ENCODE measurements at places on chromosomes 13 and 19.
A peak's percentile ranks its signal among the peaks of the same experiment; 100 is the strongest.

GRCh38 chr13:106589716-106590115, 21.8 kb upstream of the ARGLU1 start:
- peak; percentile 20 for DNase-seq

DNA sequence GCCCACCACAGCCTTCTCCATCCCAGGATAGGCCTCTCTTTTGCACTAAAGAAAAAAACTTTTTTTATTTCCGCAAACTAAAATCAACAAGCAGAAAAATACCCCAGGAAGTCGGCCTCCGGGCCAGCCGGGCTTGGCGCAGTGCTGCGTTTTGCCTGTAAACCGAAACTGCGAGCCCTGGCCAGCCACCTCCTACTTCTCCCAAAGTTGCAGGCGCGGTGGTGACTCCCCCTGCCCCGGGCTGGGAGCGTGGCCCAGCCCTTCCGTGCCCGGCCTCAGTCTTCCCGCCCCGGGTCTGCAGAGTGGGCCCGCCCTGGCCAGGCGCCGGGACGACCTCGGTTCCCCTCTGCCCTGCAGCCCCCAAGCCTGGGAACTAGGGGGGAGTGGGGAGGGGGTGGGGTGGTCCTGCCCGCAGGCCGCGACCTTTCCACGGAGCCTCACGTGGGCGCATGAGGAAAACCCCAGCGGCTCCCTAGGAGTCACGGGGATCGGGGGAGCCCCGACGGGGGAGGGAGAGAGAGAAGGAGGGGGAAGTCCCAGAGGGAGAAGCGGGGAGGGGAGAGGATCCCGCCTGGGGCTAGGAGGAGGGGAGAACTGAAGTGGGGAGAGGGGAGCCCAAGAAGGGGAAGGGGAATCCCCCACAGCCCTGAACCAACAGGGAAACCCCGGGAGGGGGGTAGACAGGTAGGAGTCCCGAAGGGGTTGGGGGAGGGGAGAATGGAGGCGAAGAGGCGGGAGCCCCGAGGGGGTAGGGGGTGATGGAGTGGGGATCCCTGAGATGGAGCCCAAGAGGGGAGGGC, 3.0 kb downstream of the GADD45B start:
- DNase-seq: peak; percentile 57

DNA sequence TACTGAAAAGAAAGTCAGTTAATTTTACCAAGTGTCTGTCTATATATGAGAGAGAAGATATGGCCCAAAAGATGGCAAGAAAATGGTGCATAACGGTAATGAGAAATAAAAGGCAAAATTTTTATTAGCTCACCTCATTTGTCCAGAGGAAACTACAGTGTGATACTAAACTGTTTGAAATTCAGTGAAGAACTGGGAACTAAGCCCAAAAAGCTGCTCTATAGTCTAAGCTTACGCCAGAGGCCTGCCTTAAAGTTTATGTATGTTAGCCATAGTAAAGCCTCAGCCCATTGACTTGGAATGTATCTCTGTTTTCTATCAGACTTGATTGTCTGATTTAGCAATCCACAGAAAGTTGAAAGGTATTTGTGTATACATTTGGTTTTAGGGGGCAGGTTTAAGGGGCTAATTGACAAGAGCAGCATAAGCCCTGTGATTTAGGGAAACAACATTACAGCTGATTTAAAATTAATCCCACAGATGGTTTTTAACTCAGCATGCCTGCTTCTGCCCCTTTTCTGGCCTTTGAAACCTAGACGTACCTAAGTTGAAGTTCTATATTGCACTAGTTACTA, 91.0 kb upstream of the MAB21L1 start:
- no peak for DNase-seq

- DNase-seq: peak; percentile 71
Measured at GRCh38 chr13:86087244-86087643, 288.0 kb upstream of the SLITRK6 start.

DNA sequence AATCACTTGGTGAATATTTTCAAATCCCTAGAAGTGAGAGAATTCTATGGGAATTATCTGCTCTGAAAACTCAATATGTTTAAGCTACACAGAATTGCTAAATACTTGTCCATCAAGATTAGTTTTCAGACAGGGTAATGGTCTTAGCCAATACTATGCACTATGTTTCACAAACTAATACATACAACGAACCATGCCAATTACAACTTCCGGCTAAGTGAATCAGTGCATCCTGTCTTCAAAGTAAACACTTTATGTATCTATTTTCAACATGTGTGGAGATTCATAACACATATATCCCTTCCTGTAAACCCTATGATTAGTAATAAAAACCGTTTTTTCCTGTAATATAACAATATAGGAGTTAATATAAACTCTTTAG, 181.5 kb downstream of the POSTN start:
- DNase-seq: no peak

GRCh38 chr13:96991072-96991471, 3.2 kb downstream of the OXGR1 start:
- no peak for DNase-seq

DNA sequence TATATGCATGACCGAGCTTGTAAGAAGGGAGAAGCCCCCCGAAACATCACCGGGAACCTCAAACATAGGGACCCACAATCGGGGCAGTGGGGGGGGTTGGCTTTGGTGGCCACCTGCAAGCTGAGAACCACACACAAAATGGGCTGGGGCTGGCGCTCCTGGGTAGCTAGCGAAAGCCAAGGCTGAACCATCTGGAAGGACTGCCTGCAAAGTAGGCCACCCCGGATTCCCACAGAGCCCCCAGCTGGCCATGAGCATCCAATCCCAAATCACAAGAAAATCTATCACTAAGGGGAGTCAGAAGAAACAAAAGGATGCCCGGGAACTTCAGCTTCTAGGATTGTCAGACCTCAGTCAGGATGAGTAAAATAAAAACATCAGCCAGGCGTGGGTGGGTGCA, 2.8 kb upstream of the PSPN start:
- no peak for DNase-seq

DNA sequence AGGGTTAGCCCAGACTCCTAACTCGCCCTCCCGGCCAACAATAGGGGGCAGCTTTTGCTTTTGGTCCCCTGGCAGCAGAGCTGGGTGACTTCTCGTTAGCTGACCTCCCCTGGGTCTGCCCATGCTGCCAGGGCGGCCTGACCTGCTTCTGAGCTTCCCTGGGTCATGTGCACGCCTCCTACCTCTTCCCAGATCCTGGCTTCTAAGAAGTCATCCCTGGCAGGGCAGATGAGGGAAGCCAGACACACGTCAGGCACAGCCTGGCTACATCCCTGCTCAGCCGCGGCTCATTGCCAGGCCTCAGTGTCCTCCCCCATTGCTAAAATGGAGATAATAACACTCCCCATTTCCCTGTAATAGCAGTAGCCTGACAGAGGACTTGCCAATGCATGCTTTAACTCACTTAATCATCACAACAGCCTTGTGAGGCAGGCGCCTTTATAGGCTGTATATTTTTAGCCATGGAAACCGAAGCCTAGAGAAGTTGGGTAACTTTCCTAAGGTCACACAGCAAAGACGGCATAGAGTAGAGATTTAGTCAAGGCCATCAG, 2.1 kb downstream of the KCNK6 start:
- DNase-seq: peak; percentile 93

- DNase-seq: no peak
Measured at GRCh38 chr19:6707011-6707657, 13.3 kb downstream of the C3 start.

All from bronchial epithelial cell (primary cell).